ENCODE measurements at places on chromosomes 12 and 14.
A peak's percentile ranks its signal among the peaks of the same experiment; 100 is the strongest.

- DNase-seq, result no peak
These were observed 24.2 kb upstream of the YY1 start for GRCh38 chr14:100214770-100215083.

DNA sequence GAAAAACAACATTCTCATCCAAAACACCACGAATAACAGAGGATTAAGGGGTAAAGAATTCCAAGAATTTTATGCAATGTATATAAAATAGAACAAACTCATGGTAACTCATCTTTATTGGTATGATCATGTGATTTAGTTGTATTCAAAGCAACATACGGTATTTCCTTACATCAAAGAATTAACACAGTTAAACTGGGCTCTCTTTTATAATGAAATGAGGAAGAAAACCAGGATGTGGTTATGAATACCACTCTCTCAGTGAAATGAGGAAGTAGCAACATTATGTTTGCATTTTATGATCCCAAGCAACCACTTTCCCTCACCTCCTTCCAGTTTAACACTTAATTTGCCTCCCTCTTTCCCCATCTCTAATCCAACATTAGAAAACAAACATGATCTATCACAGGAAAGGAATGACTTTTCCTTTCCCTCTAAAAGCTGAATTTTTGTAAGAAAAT, 22.9 kb downstream of the SPTLC2 start:
- DNase-seq, result peak; percentile 58

GRCh38 chr14:94342334-94342934, 19.3 kb upstream of the SERPINA6 start:
- no peak for DNase-seq

DNA sequence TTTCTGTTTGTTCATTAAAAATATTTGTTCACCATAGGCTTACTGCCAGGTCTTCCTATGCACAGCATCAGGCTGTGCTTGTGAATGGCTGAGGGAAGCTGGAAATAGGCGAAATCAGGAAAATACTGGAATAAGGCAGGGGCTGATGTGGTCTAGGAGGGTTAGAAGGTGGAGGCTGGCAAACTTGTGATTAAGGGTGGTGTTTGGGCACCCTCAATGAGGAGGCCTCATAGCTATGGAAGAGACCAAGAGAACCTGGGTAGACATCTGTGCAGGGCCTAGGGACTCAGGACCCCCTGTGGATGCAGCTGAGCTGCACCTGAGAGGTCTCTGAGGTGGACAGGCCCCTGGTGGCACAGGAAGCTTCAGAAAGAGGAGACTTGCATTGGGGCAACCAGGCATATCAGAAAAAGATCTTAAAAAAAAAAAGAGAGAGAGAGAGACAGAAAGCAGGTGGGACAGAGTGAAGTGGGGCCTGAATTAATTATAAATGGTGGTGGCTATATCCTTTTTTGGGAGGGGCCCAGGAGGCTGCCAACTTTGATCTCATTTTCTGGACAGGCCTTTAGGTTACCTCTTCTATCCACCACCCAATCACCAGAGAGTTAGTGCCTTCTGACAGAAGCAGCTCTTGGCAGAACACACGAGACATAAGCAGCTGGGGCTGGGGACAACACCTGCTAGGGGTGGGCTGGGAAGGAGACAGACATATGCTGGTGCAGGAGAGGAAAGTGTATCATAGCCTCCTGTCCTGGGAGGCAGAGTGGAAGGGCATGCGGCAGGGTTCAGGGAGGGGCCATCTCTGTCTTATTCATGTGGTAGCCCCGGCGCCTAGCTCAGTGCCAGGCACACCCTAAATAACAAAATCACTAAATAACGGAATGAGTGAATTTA, 46.7 kb upstream of the ATP23 start:
- peak; percentile 32 for DNase-seq
